ENCODE measurements at places on chromosomes 4 and X. TPM values are rescaled to one million over a fixed set of nuclear protein-coding genes. Genes with fewer than 3 reads are reported as not detected.

DNA sequence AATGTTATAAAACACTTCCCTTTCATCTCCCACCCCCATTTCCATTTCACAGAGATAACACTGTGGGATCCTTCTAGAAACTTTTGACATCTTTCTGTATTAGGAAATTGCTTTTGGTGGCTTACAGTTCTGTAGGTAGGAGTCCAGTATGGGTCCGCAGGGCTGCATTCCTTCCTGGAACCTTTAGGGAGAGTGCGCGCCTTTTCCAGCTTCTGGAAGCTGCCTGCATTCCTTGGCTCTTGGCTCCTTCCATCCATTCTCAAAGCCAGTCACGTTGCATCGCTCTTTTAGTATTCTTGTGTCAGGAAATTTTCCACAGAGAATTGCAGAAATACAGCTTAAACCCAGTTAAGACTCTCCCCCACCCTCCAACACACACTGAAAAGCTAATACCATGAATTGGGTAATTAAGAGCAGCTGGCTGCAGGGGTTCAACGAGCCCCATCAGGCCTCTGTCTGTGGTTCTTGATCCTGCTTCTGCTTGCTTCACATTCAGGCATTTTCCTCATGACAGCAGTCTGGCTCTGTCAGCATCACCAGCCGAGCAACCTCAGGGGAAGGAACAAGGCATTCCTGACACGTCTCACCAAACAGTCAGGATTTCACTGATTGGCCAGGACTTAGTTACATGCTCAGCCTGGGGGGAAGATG, 48.8 kb downstream of the SEPTIN11 start:
- no peak for DNase-seq

- DNase-seq: no peak
Observed at GRCh38 chr4:81621490-81621889, 149.8 kb upstream of the RASGEF1B start.

DNA sequence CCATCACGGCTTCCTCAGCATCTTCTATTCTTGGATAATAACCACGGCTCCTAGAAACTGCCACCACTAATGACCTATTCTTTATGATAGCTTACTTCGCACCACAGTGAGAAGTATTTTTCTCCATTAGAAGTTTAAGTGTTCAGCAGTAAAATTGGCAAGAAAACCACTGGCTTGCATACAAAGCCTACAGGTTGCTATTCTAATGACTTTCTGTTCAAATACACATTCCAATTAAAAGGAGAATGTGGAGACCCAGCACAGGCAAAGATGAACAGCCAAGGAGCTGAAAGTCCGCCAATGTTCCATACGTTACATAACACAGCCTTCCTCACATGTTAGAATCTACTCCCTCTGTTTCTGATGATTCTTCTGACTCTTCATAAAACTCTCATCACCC, 875.0 kb upstream of the PRKX start:
- DNase-seq: no peak

DNA sequence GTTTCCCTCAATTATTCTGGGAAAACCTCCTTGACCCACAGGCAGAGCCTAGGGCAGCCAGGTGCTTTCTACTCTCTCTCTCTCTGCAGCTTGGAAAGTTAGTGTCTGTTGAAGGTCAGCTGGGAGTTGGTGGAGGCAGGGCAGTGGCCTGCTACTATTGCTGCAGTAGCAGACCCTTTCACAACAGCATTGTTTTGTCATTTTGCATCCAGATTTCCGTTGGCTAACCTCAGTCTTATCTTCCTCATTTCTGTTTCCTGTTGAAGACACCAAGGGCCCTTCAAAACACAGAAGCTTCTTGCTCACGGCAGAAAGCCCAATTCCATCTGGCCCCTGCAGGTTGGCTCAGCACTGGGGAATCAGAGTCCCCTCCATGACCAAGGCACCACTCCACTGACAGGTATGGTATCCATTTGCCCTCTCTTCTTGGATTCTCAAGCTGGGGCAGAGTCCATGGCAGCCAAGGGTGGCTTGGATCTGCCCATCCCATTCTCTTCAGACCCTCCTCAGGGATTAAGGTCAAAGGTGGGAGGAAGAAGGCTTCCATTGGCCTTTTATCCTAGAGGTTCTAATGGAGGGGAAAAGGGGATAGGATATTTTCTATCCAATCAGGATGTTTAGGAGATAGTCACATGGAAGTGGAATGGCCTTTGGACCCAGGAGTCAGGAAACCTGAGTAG, 24.6 kb downstream of the VSIG4 start:
- DNase-seq: no peak

Gene IL9R
- total RNA-seq: not detected

Gene DEFB131A
- total RNA-seq: not detected
